GM13976 (cell line): ENCODE measurements at places on chromosomes 3 and 15.

- DNase-seq: no peak
Measured at GRCh38 chr3:24263069-24263668, 231.5 kb downstream of the THRB start.

GRCh38 chr15:46525984-46526725, 891.3 kb downstream of the SQOR start:
- no peak for DNase-seq

GRCh38 chr3:16824081-16824696, 60.6 kb upstream of the PLCL2 start:
- no peak for DNase-seq

GRCh38 chr3:182244222-182244971, 532.7 kb downstream of the SOX2 start:
- no peak for DNase-seq

DNA sequence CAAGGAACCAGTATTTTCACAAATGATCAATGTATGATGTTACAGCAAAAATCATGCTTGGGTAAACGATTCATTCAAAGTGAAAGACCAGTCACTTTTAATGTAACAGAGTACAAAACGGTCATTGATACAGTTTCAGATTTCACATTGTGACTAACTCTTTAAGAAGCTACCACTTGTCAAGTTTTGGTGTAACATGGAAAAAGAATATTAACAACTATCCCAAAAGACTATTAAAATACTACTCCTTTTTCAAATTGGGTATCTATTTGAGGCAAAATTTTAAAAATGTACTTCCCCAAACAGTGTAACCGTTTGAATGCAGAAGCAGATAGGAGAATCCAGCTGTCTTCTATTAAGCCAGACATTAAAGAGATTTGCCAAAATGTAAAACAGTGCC, 31.7 kb downstream of the AKAP13 start:
- no peak for DNase-seq

GRCh38 chr3:18740631-18741583, 315.8 kb upstream of the SATB1 start:
- DNase-seq: no peak

DNA sequence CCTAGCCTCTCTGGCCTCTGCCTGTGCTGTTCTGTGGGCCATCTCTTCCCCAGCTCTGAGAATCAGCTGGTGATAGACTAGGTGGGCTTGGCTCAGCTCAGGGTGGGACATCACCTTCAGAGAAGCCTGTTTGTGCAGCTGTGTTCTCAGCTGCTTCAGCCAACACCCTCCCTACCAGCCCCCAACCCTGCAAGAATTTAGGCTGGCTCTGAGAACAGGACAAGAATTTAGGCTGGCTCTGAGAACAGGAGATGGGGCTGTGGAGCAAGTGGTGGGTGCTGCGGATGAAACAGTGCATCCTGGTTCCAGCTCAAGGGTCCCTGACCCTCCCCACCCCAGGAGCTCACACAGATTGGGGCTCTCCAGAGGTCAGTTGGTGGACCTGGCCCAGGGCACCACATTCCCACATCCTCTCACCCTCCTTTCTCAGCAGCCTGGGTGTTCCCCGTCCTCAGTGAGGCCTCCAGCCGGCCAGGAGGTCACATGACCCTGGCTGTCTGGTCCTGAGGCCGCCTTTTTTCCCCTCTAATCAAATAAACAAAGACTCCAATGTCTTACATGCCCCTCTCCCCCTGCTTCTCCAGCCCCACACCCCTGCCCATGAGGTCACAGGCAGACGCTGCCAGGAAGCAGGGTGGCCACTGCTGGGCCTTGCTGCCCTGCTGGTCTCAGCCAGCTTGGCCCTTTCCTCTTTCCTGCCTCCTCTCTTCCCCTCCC, 14.9 kb downstream of the PLEKHO2 start:
- DNase-seq: no peak

DNA sequence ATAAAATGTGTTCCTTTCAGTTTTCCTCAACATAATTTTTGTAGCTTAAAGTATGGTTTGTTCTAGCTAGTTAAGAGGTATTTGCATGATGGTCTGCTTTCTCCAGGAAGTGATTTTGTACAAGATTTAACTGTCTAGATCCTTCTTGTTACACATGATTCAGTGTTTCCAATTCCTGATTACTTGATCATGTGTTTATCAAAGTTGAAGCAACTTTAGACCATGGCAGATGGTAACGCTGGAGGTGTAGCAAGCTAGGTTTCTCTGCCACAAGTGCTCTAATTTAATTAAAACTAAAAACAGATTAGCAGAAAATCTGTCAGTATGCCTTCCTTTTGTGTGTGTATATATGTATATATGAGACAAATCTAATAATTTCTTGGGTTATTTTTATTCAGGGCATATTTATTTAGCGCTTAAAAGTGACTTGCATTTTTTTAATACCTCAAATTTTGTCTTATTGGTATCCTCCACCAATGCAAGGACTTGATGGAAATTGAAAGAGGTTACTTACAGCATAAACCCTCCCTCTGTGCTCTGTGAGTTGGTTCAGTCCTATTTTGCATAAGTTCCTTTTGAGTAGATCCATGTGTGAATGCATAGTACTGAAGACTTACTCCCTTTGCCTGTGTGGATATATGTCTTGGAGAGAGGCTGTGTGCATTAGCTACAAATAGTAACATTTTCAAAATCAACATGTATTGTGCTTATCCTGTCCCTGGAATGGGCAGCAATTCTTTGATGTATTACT, 157.3 kb upstream of the CGNL1 start:
- no peak for DNase-seq

DNA sequence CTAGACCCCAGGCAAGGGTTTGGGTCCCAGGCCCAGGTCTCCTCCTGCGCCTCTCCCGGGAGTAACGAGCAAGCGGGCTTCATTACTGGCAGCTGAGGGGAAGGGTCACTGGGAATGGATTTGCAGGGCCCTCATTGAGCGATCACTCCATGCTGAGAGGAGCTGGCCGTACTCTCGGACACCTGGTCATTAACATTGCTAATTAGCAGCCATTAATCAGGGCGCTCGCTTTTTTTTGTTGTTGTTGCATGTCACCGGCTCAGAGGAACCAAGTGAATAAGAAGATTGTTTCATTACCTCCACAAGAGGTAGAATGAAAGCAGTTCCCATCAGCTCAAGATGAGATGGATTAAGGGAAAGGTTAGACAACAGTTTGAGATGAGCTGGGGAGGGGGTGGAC, 293.0 kb upstream of the ATP11B start:
- no peak for DNase-seq

- DNase-seq: no peak
Measured at GRCh38 chr3:157961665-157962064, 144.6 kb downstream of the SHOX2 start.

- DNase-seq: no peak
Measured at GRCh38 chr3:187522293-187522692, 147.9 kb downstream of the SST start.

- DNase-seq: no peak
Measured at GRCh38 chr3:14119651-14120050, 5.0 kb downstream of the CHCHD4 start.

DNA sequence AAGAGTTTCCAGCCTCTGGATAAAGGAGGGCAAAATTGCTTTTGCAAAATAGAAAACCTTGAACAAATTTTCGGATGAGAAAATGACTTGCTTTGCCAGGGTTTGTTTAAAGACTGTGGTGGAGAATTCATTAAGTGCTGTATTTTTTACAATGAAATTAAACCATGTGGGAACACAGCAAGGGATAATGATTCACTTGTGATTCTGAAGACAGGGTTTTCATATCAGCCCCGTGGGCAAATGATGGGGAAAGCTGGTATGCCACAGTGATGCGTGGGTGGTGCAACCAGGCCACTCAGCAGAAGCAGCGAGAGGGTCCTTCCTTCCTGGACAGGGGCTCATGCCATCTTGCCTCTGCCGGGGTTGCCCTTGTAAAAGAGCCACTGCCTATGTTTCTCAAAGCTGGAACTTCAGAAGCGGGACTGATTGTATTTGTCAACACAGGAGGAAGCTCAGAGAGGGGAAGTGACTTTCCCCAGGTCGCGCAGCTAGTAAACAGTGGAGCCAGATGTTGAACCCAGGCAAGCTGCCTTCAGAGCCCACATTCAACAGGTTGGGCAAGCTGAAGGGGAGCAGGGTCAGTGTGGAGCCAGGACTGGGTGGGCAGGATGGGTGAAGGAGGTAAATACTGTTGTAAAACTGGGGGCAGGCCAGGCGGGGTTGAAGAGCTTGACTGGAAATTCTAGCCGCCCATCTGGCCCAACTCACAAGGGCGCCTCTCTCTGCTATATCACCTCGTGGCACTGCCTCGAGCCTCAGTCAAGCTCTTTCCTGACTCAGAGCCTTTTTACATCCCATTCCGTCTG, 79.1 kb downstream of the TOP2B start:
- DNase-seq: no peak

DNA sequence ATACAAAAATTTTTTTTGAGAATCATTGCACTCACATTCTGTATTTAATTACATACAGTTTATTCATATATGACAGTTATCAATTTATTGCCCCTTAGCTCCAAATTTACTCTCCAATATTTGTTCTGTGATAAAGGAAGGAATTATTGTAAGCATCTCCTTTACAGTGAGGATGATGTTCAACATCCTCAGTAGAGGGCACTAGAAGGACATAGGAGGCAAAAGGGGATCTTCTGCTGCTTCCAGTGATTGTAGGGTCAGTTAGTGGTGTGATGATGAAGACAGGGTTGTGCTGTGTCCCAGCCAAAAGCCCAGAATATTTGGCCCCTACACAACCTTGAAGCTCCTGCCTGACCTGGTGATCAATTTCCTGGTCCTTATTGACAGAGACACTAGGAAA, 89.9 kb upstream of the DCBLD2 start:
- DNase-seq: no peak

- no peak for DNase-seq
Measured at GRCh38 chr3:16069149-16069922, 105.1 kb upstream of the GALNT15 start.

- DNase-seq: no peak
Measured at GRCh38 chr3:58271901-58272501, 34.0 kb upstream of the RPP14 start.

DNA sequence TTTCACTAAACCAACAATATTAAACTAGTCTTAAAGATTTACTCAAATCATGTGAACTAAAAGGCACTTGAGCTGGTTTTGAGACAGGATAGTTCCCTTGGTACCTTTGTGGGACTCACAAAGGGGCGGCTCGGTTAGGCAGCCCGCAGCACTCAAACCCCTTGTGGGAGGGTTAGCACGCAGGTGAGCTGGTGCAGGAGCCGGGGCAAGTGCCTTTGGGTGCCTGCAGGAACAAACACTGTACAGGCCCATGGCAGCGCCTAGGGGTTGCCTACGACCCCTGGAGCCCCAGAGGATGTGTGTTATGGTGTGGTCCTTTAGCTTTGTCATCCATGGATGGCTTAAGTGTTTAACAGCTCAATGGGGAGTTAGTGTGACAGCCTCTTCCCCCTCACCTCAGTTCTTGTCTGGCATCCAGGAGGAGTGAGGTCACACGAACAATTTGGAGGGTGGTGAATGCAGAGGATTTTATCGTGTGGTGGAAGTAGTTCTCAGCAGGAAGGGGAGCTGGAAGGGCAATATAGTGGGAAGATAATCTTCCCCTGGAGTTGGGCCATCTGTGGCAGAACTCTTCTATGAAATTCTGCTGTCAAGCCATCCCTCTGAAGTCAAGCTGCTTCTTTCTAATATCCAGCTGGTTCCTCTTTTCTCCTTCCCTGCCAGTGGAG, 470.9 kb downstream of the RBMS3 start:
- no peak for DNase-seq

DNA sequence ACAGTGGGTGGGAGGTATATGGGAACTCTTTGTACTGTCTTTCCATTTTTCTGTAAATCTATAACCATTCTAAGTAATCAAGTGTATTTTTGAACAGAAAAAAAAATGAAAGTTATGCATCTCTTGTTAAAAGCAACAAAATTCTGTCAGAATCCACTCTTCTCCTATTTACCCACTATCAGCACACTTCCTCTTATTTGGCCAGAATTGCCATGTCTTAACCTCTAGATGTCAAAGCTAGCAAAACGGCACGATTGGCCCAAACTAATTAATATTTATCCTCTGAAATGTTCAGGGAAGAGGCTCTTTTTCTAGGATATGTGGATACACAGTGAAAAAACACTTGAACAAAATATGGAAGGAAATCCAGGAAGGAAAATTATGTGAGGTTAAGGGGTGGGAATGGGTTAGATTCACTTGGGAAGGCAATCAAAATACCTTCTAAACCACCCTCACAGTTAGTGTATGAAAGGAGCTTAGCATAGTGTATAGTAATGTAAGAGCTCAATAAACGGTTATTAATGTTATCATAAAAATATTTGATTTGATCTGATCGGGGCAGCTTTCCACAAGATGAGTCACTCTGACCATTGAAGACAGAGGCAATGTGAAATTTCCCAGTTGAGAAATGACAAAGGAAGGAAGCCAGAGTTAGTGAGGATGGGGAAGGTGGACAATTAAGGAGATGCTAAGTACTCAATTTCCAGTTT, 20.1 kb upstream of the TGFBR2 start:
- no peak for DNase-seq

GRCh38 chr3:194265505-194265892, 85.6 kb downstream of the CPN2 start:
- DNase-seq: no peak

DNA sequence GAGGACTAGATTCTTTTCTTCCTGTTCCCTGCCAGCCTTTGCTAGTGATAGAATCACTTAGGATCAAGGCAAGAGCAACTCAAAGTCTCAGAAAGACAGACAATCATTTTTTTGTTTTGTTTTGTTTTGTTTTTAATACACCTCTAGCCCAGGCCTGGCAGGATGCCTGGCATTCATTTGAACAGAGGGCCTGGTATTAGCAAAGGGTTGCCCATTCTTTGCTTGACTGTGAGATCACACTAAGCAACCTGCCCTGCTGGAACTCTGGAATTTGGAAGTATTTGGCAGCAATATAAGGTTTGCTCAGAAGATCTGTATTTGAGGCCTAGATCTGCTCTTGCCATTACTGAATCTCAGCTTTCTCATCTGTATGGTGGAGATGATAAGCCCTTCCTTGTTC, 21.8 kb upstream of the ATP13A5 start:
- no peak for DNase-seq

DNA sequence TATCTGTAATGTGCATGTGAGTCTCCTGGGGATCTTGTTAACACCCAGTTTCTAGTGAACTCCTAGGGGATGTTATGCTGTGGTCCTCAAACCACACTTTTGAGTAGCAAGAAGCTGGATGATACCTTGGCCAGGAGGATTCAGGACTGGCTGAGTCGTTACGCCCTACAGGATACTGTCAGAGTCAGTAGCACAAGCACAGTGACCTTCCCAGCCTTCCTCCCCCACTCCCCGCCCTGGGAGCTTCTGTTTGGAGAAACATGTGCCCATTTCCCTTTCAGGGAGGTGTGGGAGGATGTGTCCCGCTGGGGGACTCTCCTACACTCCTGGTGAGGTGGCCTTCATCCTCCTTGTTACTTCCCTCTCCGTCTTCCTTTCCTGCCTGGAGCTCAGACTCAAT, 76.4 kb upstream of the TRPM1 start:
- DNase-seq: no peak
